ENCODE measurements at places on chromosomes 2 and 18. TPM values are rescaled to one million over a fixed set of nuclear protein-coding genes. Genes with fewer than 3 reads are reported as not detected.
A peak's percentile ranks its signal among the peaks of the same experiment; 100 is the strongest.

The IL36RN gene
- total RNA-seq: not detected

The B3GNT7 gene
- 0.43 TPM for total RNA-seq

GRCh38 chr18:8003878-8004675 is 437.0 kb downstream of the PTPRM start:
- DNase-seq: no peak

- no peak for DNase-seq
Observed at GRCh38 chr18:31566576-31567306, 24.9 kb upstream of the TTR start.

- no peak for DNase-seq
Observed at GRCh38 chr2:100902817-100903405, 83.0 kb downstream of the NPAS2 start.

The DHX57 gene
- total RNA-seq: 14.8 TPM

- DNase-seq: peak; percentile 6
Observed at GRCh38 chr2:201964631-201965206, 68.9 kb upstream of the FZD7 start.

DNA sequence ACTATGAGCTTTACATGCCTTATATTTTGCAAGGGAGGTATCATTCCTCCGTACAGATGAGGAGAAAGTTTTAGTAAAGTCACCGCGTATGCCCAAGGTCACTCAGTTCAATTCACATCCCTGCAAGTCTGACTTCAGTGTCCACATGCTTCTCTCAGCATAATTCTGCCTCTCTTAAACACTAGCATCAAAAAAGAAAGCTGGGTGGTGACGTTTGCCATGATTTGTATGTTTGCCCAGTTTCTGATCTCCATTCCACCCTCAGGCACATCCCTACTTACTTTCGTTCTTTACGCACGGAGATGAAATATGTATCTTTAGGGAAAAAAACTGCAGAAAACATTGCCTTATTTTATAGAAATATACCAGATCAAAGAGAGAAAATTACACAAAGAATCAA is 129.2 kb upstream of the PTPRM start:
- no peak for DNase-seq

DNA sequence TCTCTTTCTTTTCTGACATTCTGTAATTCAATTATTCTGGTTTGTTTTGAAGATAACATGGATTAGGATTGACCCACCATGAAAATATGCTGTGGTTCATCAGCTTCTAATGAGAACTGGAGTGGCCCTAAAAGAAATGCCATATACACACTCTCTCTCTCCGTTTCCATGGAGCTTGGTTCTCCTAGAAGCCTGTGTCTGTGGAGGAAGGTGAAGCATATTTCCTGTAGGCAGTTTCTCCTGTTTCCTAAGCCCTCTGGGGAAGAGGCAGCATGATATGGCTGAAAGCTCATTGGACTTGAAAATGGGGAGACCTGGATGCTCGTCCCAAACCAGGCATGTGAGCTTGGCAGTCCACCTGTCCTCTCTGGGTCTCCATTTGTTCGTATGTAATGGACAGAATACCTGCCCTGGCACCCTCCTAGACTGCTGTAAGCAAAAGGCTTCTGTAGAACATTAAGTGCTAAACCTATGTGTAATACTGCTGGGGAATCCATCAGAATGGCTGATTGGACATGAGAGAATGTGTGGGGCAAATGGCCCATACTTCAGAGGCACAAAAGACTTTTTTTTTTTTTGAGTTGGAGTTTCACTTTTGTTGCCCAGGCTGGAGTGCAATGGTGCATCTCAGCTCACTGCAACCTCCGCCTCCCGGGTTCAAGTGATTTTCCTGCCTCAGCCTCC is 75.3 kb upstream of the PPP1CB start:
- DNase-seq: no peak

- DNase-seq: no peak
Observed at GRCh38 chr2:22521620-22522019, 863.4 kb upstream of the KLHL29 start.

DNA sequence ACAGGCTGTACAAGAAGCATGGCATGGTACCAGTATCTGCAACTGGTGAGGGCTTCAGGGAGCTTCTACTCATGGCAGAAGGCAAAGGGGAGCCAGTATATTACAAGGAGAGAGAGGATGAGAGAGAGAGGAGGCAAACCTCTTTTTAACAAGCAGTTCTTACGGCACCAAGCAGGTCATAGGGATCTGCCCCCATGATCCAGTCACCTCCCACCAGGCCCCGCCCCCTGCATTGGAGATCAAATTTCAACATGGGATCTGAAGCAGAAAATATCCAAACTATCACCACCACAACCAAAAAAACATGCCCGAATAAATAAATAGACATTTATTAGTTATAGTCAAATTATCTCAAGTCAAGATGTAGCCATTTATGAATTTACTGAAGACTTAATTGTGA is 14.5 kb upstream of the SLC35F5 start:
- no peak for DNase-seq

The CDH20 gene
- total RNA-seq: 0.09 TPM

GRCh38 chr2:160891353-160891740 is 268.9 kb upstream of the TANK start:
- no peak for DNase-seq

- peak; percentile 74 for DNase-seq
Observed at GRCh38 chr2:64522843-64523428, 1.2 kb upstream of the AFTPH start.

The UGT1A10 gene
- not detected for total RNA-seq

The DSC2 gene
- not detected for total RNA-seq

GRCh38 chr18:25795213-25795612 is 295.2 kb downstream of the SS18 start:
- no peak for DNase-seq

The GALNT14 gene
- total RNA-seq: 1.2 TPM

GRCh38 chr2:228548230-228548629 is 366.7 kb upstream of the SPHKAP start:
- DNase-seq: no peak

The DLGAP1 gene
- total RNA-seq: not detected

DNA sequence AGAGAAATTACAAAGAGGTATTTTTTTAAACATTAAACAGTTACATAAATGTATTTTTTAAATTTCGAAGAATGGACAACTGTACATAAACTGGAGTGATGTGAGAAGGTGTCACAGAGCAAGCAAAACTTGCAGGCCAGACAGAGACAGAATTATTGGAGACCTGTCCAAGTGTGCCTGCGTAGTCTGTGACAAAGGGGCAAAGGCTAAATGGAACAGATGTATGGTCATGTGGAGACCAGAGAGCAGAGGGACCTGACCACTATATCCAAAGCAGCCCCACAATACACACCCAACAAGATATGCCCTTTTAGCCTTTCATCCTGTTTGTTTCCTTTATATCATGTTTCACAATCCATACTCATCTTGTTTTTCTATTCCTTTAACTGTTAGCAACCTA is 225.3 kb upstream of the VWC2L start:
- no peak for DNase-seq

GRCh38 chr2:224910574-224910925 is 131.7 kb downstream of the DOCK10 start:
- DNase-seq: no peak

GRCh38 chr2:159728629-159729028 is 16.3 kb downstream of the MARCHF7 start:
- no peak for DNase-seq

DNA sequence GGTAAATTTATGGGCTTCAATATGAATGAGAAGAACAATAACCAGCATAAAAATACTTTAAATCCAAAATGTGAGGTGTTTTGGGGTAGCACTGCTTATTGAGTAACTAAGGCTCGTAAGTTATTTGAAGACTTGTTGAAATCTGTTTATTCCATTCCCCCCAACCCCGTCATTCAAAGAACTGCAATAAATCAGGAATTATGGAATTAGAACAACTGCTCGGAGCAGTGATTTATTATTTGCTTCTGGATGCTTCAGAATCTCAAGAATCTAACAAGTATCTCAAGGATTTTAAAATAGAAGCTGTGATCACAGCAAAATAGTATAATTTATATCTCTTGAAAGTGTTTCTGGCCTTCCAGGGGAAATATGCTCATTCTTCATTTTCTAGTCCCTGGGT is 86.8 kb downstream of the EML6 start:
- no peak for DNase-seq

DNA sequence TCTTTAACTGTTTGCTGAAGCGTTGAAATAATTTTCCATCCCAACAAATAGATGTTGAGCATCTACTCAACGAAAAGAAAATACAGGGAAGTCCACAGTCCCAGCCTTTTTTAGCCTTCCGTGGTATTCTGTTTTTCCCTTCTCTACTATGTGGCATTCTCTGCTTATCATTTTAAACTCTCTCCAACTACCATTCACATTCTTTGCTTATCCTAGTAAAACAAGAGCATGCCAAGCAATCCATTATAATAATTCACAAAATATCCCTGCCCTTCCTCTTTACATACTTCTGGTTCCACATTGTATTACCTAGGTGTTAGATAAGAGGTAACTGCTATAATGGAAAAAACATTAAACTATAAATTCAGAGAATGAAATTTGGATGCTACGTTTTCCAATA is 1.6 kb upstream of the SESTD1 start:
- no peak for DNase-seq

- DNase-seq: no peak
Observed at GRCh38 chr18:35030277-35030989, 10.8 kb upstream of the MAPRE2 start.

GRCh38 chr18:33916200-33916599 is 308.5 kb downstream of the NOL4 start:
- DNase-seq: no peak

The ZFAND2B gene
- 66.5 TPM for total RNA-seq

DNA sequence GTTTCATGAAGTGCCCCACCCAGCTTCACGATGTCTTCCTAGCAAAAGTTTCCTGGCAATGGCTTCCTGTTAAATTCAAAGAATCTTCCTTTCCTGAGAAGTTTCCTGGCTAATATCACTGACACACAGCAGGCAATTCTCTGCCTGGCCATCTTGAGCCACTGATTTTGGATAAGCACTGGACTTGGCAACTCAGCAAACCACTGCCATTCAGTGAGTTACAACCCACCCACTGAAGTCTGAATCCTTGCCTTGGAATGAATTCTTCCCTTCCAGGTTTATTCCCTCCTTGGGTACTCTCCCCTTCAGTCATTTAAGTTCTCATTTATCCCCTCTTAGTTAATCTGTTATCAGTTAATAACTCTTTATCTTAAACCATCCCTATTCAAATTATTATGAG is 426.0 kb downstream of the MBD2 start:
- no peak for DNase-seq

The SETBP1 gene
- 2.7 TPM for total RNA-seq

DNA sequence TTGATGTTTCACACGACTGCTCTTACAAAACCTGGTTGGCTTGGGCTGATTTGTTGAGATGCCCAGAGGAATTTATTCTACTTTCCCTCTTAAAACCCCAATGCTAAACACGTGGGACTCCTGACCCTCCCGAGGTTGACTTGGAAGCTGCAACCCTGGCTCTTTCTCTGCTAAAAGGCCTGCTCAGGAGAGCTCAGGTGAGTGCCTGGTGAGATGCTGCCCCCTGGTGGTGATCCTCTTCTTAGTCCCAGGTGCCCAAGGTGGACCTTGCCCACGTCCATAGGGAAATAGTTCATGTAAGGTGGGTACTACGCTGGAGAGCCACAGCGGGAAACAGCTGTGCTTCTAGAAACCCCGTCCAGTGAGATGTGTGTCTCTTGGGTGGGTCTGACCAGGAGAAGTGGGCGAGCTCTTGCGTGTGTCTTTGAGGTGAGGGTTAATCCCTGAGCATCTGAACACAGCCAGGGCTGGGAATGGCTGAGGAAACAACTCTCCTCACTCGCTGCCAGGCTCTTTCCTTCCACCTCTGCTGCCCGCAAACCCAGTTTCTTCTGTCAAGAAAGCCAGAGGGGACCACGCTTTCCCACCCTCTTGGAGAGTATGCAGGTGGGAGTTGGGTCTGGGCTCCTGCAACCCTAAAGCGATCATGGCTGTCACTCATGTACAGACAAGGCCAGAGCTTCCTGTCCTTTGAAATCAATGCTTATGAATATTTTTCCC is 25.5 kb upstream of the PXDN start:
- no peak for DNase-seq
